ENCODE measurements at places on chromosomes 3 and 15. TPM values are rescaled to one million over a fixed set of nuclear protein-coding genes. Genes with fewer than 3 reads are reported as not detected.

Gene CCR3
- total RNA-seq: not detected

Gene CPNE9
- not detected for total RNA-seq

Gene CHDH
- total RNA-seq: under 0.01 TPM

Gene TNNC1
- 2.5 TPM for total RNA-seq

Gene C3orf80
- 0.58 TPM for total RNA-seq

Measured in regular cardiac myocyte (primary cell).